Breast epithelium (tissue), 4 donors: ENCODE measurements at places on chromosomes 3 and 15.

GRCh38 chr15:32877252-32878019 lies 159.6 kb downstream of the GREM1 start:
- no peak for DNase-seq

GRCh38 chr3:26652164-26652563 lies 29.6 kb downstream of the LRRC3B start:
- DNase-seq: no peak

DNA sequence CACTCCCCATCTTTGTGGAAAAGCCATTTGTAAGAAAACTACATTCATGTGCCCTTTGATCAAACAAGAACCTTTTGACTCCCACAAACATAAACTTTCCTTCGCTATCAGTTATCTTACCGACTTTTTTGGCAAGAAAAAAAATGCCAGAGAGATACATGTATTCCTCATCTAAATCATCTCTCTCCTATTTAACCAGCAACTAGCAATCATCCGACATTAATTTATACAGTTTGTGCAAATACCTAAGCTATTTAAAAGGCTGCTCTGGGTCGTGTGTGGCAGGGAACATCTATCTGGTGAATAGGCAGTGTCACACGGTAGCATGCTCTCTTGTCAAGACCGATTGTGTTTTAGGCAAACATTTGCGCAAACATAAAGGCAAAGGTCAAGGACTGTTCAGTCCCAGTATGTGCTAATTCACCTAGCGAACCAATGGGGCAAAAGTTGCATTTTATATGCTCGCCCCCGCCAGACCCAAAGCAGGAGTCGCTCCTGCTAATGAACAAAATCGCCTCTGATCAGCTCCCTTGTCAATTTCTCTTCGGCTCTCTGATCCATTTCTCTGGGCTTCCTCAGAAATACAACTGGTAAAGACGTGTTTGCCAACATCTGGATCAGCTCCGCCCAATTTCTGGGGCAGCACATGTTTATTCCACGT lies 37.7 kb downstream of the ZIC4 start:
- no peak for DNase-seq

DNA sequence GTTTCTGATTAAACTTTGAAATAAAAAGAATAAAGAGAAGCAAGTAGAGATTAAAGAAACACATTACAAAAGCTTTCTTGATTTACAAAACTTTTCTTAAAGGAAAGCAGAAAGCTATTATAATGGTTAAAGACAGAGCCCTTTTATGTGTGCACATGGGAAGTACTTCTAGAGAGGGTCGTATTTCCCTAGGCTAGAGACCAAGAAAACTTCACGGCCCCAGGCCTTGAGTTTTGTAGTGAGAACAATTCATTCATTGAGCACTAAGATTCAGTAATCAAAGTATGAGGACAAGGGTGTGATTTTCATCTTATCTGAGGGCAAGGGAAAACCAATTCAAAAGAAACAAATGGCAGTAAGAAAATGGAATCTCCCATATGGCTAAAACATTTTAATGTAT lies 854.1 kb downstream of the ROBO1 start:
- no peak for DNase-seq

DNA sequence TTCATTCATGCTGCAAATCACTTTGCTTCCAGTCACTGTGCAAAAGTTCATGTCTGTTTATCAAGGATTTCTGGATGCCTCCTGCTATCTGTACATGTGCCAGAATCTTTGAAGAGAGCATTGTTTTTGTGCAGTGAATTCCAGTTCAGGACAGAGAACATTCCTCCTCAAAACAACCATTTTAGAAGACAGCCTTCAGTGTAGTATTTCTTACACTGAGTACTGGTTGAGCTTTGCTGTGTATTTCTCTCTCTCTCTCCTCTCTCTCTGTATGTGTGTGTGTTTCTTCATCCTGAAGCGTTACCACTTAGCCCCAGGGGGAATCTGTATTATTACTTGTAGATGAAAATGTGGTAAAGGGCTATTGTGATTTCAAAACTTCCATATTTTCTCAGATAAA lies 123.8 kb upstream of the CHL1 start:
- DNase-seq: no peak

DNA sequence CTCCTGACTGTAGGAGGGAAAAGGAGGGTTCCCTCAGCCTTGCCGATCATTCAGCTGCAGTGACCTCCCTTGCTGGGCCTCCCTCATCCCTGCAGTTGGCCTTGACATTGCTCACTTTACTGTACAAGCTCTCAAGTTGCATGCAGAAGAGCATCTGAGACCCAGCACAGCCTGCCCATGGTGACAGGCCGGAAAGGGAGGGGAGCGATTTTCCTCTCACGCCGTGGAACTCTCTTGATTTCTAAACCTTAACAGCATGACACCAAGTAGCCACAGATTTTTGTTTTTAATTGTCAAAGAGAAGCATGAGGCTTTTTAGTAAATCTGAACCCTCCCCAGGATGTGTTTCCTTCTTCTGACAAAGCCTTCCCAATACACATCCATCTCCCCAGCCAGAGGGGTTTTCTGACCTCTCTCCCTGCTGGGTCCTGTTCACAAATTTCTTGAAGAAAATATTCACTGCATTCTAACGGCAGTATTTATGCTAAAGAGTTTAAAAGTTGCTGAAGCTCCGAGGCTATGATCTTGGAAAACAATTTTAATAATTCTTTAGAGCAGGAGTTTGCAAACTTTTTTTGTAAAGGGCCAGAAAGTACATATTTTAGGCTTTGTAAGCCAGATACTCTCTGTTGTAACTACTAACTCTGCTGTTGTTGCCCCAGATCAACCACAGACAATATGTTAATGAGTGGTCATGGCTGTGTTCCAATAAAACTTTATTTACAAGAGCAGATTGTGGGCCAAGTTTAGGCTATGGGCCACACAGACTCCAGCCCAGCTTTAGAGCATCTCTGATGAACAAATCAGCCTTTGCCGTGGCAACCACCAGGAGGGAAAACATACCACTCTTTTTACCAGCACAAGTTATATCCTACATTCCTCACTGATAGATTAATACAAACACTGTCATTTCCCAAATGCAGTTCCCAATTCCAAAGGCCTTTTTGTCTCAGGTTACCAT lies 34.8 kb downstream of the LMCD1 start:
- DNase-seq: no peak

DNA sequence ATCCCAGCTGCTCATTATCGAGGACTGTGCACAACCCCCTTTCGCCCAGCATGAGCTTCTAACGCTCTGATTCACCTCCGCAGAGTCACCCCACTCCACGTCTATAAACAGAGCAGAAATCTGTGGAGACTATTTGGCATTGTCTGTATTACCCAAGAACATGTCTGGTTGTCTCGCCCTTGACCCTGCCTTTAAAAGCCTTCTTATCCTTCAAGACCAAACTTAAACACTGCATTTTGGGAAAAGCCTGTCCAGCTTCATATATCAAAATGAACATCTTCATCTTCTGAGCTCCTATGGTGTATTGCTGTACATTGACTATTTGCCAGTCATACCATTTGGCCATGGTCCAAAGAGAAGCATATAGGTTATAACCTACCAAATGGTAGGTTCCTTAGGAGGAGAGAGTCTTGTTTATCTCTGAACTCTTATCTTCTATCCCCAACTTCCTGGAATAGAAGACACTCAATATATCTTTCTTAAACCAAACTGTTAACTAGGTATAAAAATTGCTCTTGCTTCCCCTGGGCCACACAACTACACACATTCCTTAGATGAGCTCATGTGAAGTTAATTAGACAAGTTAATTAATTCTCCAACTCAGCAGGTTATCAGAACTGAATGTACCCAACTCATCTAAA lies 90.1 kb downstream of the FBN1 start:
- DNase-seq: no peak

GRCh38 chr3:121724130-121724529 lies 25.4 kb downstream of the GOLGB1 start:
- no peak for DNase-seq

DNA sequence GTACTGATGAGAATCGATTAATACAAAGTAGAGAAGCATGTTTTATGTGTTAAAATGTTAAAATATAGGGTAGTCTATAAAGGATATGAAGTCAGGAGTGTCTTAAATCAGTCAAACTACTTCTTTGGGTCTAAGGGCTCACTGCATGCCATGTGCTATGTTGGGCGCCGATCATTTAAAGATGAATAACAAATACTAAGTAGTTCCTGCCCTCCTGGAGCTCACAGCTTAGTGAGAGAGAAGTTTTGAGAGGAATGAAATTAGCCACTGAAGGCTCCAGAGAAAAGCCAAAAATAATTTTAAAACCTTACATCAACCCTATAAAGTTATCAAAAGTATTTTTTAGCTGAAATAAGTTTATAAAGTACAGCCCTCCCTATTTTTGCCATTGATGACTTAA lies 44.5 kb downstream of the BLM start:
- no peak for DNase-seq

DNA sequence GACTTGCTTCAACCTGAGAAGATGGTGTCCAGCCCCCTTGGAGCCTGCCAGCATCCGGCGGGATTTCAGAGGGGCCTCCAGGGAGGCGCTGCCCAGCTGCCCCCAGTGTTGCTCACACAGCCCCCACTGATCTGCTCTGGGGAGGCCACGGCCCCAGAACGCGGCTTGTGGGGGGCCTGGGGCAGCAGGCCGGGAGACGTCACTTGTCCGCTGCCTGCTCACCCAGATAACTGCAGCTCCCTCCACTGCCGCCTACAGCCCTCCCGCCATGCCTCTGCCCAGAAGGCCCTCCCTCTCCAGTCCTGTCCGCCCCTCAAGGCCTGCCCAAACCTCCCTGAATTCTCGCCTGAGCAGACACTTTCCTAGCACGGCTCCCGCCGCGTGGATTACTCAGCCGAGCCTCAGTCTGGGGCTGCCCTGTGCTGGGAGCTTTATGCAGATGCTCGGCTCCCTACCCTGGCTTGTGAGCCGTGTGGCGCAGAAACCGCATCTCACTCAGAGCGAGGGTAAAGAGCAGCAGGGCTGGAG lies 17.2 kb upstream of the ADIPOQ start:
- DNase-seq: no peak

DNA sequence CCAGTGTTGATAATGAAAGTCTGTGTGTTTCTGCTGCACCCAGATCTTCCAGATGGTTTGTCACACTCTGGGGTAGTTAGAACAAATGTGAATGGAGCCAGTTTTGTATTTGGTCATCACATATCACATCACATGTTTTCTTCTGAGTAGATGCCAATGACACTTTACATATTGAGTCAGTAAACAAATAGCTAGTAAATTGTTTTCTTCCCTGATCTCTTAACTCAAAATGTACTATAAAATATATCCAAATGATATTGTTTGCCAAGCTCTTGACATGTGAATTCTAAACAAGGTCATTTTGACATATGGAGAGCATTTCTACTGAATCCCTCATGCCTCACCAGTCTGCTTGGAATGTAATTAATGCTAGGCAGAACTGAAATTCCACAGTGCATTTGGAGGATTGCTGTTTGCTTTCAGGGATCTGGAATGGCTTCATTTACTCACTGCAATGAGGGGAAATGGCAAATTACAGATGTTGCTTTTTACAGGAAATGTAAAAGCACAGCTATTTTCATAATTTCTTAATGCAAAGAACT lies 45.0 kb downstream of the PDHB start:
- no peak for DNase-seq

- no peak for DNase-seq
Observed at GRCh38 chr15:64847448-64847847, 5.7 kb downstream of the PLEKHO2 start.

DNA sequence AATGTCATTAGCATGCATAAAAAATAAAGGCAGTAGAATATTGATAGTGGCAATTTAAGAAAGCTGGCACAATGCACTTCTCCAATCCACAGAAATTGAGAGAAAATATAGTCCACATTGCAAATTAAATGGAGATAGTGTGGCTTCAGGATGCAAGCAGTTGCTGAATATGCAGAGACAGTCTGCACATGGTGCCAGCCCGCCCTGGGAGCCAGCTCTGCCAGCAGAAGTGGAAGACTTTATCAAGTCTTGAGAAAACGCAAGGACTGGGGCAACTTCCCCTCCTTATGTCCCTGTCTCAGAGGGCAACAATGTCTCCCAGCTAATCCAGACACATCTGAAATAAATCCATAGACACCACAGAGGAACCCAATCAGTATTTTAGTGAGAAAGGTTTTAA lies 57.2 kb downstream of the MB21D2 start:
- DNase-seq: no peak

DNA sequence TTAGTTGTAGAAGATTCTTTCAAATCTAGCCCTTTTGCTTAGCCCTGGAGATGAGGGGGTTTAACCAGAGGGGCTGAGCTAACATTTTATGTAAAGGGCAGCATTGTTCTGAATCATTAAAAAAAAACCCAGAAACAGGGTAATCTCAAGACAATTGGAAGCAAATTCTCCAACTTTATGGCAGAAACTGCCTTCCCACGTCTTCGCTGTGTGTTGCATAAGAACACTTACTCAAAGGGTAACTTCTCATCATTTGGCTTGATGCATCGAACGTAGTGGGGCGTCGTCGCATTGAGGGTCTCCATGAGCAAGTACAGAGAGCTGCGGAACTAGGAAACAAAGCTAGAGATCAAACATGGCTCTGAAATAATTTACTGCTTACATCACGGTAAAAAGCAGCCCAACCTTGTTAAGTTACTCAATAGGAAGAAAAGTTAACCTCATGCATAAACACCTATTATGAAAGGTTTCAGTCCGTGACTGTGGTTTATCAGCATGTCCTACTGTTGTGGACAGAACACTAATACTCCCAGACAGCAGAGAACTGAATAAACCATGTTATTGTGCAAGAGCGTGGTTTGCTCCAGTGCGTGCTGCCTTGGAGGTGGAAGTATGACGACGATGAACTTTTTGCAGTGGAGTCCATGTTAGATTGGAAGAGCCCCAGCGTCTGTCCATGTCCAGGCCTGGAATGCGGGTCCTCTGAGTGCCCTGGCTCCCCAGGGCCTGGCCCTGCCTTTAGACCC lies 48.7 kb downstream of the MYO5C start:
- DNase-seq: no peak

DNA sequence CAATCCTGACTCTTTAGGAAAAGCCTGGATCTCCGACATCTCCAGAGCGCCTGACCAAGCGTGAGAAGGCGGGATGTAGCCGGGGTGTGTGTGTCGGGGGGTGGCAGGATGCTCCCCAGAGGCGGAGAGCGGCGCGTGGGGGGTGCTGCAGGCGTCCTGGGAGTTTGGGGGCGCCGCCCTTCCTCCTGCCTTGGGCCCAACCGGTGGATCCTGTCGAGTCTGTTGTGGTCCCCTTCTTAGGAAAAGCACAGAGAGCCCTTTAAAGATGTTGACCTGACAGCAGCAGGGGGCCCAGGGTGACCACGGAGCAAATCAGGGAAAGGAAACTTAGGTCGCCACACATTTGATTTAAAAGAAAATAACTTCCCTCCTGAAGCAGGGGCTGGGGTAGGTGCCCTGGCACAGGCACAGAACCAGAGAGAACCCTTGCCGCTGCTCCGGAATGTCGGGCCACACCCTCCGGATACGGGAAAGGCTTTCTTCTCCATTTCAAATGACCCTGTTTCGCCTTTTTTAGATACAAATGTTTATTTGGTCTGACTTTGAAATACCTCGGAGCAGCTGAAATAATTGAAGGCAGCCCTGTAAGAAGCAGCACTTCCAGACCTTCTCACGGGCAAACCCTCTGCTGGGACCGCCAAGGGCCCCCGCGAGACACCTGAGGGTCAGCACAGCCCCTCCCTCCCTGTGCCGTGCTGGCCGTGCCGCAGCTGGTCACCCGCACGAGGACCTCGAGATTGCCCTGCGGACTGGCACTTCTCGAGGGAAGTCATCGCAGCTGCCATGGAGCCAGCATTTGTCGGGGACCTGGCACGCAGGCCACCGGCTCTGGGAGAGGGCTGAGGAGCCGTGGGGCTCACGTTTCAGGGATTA lies 102.9 kb upstream of the KLF13 start:
- no peak for DNase-seq

- no peak for DNase-seq
Observed at GRCh38 chr15:80823995-80824394, 44.8 kb downstream of the CEMIP start.
